ENCODE measurements at places on chromosomes 3 and 15.
A peak's percentile ranks its signal among the peaks of the same experiment; 100 is the strongest.

GRCh38 chr3:133455960-133456359, 56.1 kb downstream of the BFSP2 start:
- DNase-seq, result no peak

GRCh38 chr3:134618478-134619300, 32.1 kb downstream of the KY start:
- no peak for DNase-seq

- DNase-seq, result peak; percentile 37
Observed at GRCh38 chr3:186519021-186519658, 25.0 kb downstream of the CRYGS start.

GRCh38 chr15:68333775-68334470, 56.4 kb downstream of the FEM1B start:
- no peak for DNase-seq

- DNase-seq, result no peak
Observed at GRCh38 chr15:39460748-39461147, 120.1 kb upstream of the THBS1 start.

- no peak for DNase-seq
Observed at GRCh38 chr3:142929109-142929508, 34.4 kb downstream of the PAQR9 start.

DNA sequence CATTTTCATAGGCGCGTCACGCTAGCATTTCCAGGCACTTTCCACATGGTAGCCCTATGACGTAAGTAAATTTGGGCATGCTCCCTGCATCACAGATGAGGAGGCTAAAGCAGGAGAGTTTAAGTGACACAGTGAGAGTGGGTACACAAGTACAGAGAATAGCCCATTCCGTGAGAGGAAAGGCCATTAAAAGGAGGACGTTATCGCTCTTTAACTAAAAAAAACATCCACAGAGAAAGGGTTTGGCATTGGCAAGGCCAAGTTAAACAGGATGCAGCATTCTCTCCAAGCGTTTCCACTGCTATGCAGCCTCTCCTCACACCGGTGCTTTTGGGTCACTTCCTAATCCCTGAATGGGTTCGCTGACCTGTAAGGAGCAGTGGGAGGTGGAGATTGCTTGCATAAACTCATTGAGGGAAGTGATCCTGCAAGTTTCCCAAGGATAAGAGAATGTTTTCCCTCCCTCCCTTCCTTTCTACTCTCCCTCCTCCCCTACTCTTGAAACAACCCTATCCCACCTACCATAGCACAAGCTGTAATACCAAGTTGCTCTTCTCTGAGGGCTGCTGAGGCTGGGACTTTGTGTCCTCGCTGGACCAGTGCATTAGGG, 147.7 kb downstream of the VGLL4 start:
- DNase-seq, result no peak

DNA sequence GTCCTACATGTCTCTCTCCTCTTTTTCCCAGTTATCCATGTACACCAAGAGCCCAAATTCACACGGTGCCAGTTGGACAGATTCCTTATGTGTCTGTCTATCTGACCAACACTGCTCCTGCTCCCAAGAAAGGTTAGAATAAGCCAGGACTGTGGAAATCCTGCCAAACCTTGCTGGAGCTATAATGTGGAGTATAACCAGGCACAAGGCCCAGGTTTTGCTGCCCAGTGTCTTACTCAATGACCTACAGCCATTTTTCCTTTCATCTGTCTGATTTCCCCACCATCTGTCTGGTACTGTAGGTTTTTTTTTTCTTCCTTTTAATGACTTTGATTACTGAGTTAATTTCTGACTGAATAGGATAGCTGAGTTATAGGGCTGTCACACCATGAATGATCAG, 26.5 kb upstream of the MINDY4B start:
- no peak for DNase-seq

DNA sequence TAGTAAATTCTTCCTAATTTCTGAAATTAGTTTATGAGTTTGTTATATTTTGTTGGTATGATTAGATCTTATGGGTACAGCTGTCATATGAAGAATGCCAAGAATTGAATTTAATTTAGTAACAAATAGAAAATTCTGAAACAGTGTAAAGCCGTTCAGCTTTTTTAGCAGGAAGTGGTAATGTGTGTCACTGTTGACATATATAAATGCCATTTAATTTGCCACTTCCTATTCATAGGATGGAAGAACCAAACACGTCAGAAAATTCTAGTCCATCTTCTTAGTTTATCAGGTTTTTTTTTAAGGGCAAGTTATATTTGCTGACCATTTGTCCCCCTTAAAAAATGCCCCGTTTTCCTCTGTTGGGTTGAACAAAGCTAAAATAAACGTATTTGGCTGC, 43.0 kb downstream of the RAB8B start:
- no peak for DNase-seq

DNA sequence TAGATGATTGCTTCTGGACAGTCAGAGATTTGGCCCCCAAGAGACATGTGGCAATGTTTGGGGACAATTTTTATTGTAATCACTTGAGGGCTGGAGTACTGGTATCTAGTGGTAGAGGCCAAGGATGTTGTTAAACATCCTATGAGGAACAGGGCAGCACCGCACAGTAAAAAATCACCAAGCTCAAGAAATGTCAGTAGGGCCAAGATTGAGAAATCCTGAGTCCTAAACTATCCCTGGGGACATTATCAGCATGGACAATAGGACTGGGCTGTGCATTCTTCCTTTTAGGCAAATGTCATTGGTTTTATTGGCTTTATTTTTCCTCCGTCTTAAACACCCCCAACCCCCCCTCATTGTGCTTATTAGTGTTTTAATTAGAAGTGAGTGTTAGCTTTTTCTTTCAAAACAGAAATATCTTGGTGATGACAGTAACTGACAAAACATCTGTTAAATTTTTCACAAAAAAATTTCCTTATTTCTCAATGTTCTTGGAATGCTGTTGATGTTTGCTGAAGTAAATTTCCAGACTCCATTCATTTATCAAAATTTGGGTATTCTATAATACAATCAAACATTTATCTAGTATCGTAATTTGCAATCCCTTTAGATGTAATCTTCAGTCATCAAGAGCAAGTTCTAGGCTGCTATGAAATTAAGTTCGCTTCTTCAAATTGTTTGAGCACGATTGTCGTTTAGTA, 944.4 kb downstream of the VGLL3 start:
- DNase-seq, result no peak

GRCh38 chr3:154095832-154096421, 25.3 kb upstream of the ARHGEF26 start:
- no peak for DNase-seq

DNA sequence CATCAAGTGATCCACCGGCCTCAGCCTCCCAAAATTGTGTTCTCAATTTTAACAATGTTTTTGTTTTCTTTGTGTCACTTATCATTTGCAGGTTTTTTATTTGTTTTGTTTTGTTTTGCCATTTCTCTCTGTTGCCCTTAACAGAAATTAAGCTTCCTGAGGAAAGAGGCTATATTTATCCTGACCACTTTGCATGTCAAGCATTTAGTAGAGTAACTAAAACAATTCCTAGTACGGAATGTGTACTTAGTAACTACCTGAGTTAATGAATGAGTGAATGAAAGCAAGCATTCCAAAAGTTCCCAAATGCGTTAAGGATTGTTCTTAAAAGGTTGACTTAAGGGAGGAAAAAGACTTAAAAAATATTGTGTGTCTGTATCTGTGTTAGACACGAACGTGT, 193.1 kb downstream of the GBE1 start:
- DNase-seq, result no peak

GRCh38 chr3:127114337-127115070, 78.4 kb upstream of the PRR23E start:
- DNase-seq, result no peak

- DNase-seq, result no peak
Observed at GRCh38 chr15:31285772-31286261, 40.8 kb upstream of the KLF13 start.

DNA sequence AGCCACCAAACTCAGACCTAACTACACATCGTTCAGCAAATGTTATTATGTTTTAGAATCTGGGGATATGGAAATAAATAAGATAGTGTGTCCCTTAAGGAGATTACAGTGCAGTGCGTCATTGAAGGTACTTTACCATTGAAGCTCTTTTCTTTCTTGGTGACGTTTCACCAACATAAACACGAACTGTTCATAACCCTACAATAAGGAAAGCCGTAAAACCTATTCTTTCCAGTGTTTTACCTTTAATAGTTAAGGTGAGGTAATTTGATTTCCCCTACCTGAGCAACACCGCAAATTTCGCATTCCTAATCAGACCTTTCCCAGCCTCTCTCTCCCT, 826 bp downstream of the CCDC66 start:
- DNase-seq, result no peak

- no peak for DNase-seq
Observed at GRCh38 chr15:43899928-43900327, 73.1 kb downstream of the WDR76 start.

GRCh38 chr3:42421818-42422796, 11.7 kb upstream of the LYZL4 start:
- DNase-seq, result no peak

DNA sequence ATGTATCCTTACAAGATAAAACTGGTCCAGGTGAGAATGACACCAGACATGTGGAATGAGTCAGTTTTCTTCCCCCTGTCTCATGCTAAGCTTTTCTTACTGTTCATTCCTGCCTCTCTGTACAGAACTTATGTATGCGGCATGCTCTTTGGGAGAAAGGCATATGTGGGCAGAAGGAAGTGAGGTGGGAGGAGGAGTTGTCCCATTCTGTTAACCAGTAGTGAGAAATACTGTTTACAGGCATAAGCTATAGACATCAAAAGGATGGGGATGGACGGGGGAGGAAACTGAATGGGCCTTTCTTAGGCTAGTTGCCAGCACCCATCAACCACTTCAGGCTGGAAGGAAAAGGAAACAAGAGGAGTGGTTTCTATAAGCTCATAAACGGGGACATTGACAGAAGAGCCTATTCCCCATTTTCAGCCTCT, 143.6 kb upstream of the BHLHE40 start:
- no peak for DNase-seq

GRCh38 chr15:67506775-67507747, 13.9 kb upstream of the C15orf61 start:
- DNase-seq, result no peak

DNA sequence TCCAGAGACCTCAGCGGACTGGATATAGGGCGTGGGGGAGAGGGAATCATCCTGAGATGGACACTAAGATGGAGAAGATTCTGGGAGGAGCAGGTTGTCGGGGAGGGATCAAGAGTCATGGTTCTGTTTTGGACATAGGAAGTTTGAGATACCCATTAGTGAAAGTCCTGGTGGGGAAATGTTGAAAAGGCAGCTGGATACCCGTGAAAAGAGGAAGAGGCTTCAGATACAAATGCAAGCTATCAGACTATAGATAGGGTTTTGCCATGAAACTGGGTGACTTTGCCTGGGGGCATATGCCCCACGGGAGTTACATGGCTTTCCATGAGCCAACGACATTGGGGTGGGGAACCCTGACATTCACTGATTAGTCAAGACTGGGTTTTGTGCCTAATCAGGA, 1.1 kb upstream of the GPR62 start:
- no peak for DNase-seq

- no peak for DNase-seq
Observed at GRCh38 chr15:27062951-27063350, 92.0 kb downstream of the GABRG3 start.

DNA sequence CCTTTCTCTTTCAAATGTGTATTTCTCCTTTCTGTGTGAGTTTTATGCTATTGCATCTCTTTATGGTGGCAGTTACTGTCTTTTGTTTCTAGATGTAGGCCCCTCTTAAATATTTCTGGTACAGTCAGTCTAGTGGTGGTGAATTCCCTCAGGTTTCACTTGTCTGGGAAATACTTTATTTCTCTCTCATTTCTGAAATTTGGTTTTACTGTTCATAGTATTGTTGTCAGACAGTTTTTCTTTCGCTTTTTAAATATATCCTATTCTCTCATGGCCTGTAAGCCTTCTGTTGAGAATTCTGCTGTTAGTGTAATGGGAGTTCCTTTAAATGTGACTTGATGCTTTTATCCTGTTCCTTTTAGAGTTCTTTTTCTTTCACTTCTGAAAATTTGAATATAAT, 874.0 kb downstream of the PLOD2 start:
- DNase-seq, result no peak

DNA sequence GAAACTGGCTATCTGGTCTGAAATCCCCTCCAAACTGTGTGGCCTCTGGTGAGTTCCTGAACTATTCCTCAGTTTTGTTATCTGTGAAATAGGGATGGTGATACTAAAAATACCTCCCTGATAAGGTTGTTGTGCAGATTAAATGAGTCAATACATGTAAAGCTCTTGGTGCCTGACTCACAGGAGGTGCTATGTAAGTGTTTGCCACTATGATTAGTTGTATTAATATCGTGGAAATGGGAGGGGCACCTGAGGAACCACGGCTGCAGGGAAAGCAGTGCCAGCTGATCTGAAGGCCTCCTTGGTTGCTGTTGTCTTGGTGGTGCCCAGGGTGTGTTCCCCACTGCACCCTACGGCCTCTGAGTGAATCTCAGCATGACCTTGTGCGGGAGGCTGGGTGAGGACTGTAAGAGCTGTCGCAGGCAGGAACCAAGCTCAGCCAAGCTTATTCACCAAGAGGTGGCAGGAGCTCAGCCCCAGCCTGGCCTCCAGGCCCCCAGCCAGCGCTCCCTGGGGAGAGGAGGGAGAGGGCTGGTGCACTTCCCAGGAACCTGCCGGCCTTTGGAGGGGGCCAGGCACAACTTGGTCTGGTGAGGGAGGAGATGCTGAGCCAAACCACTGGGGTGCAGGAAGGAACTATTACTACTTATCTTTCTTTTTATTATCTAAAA, 44.8 kb upstream of the CCDC174 start:
- DNase-seq, result no peak

DNA sequence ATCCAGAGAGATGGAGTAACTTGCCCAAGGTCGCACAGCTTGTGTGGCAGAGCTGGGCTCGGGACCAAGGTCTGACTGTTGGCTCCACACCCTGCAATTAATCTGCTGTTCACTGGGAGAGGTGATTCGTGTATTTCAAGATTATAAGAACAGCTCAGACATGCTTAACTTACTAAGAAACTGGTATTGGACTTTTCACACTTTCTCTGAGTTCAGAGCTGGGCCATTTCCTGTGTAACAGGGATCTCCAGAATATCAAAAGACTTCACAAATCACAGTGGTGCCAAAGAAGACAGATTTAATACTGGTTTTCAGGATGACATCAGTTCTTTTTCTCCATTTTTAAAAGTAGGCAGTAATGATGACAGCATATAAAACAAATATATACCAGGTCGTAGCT, 156.8 kb upstream of the UBE2E1 start:
- no peak for DNase-seq

GRCh38 chr15:39684233-39684632, 98.4 kb downstream of the FSIP1 start:
- no peak for DNase-seq

DNA sequence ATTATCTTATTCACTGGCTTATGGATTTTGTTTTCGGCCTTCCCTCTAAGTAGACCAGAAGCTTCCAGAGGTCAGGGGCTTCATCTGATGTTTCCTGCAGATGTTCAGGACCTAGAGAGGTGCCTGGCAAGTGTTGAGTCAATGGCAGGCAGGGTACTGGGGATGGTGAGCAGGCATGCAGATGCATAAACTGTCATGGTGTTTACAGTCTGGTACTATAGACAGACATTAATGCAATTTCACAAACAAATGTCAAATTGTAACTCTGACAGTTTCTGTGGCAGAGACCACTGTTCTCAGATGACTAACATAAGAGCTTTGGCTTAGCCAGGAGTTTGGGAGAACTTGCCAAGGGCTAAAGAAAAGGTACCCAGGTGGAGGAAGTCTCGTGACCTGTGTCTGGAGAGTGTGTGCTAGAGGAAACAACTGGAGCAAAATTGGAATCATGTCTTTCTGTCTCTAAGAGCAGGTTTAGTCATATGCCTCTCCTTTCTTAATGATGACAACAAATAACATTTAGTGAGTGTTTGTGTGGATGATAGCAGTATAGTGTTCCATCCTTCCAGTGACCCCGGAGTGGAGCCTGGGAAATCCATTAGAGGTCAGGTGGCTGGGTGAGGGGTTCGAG, 53.7 kb upstream of the TRAK1 start:
- DNase-seq, result no peak

All from activated T-helper 1 cell treated with anti-CD3 and anti-CD28 coated beads, Interleukin-2, amount 50 U/mL, for 16 hours (primary cell).